ENCODE measurements at places on chromosomes 11 and 22.

DNA sequence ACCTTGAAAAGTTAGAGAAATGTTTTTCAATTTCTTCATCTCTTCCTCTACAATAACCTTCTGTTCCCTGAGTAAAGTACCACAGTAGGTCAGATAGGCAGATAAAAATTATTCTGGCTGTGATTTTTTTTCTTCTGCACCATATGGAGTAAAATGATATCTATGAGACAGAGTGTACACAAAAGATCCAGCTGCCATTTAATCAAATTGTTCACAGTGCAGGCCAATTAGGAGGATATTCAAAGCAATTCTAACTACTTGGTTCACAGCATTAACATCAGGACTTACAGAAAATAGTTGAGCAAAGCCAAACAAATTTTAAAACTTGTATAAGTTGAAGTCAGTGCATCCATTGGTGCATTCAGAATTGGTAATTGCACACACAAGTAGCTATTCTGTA, 147.9 kb upstream of the LUZP2 start:
- no peak for DNase-seq

DNA sequence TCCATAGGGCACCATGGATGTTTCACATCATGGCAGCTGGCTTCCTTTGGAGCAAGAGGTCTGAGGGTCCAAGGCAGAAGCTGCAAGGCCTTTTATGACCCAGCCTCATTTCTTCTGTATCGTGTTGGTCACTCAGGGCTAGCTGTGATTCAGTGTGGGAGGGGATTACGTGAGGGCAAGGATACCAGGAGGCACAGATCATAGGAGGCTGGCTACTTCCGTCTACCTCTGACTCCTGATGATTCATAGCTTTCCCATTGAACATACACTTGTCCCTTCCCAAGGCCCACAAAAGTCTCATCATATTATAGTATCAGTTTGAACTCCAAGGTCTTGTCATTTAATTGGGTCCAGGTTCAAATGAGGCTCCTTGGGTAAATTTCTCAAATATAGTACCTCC, 135.3 kb upstream of the ZBED5 start:
- no peak for DNase-seq

DNA sequence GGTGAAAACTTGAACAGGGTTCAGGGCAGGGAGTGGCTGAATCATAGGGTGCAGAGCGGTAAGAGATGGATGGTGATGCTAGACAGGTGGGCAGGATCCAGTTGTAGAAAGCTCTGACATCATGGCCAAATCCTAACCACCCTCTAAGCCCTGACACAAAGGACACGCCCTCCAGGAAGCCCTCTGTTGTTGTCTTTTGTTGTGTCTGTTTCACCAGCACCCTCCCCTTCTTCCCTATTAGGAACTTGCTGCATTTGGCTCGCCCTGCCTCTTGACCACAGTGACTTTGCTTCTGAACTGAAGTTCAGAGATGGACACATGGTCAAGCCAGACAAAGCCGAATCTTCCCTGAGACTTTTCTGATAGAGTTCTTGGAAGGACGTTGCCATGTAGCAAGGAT, 14.2 kb upstream of the APOL6 start:
- no peak for DNase-seq

- DNase-seq = no peak
Measured at GRCh38 chr11:114075891-114076441, 16.5 kb downstream of the ZBTB16 start.

GRCh38 chr11:22193348-22194051, 615 bp downstream of the ANO5 start:
- peak; percentile 12 for DNase-seq

GRCh38 chr22:42026705-42027104, 28.1 kb downstream of the WBP2NL start:
- no peak for DNase-seq

- no peak for DNase-seq
Measured at GRCh38 chr11:44694443-44694842, 32.3 kb upstream of the TSPAN18 start.

DNA sequence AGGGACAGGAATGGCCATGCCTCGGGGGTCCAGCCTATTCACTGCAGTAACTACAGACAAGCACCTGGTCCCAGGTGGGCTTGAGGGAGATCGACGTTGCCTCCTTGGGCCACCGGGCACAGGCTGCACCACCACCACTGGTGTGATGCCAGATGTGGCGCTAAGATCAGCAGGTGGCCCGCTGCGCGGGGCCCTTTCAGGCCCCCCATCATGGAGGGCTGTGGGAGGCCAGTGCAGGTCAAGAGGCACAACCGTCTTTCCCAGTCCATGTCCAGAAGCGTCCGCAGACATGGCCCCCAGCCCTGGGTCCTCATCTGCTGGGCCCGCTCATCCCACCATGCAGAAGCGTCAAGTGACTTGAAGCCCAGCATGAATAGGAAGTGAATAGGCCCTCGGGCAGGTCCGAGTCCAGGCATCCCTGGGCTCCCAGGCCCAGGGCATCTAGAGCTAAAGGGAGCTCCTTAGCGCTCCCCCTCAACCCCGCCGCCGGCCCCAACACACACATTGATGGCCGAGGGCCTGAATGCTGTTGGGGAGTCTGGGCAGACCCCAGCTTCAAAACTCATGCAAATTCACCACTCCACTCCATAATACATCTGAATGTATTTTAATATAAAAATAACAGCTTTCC, 18.3 kb downstream of the FADS3 start:
- no peak for DNase-seq

GRCh38 chr11:31824879-31825837, 14.0 kb upstream of the PAX6 start:
- DNase-seq = no peak

GRCh38 chr11:120316880-120317688, 8.0 kb upstream of the TLCD5 start:
- DNase-seq = peak; percentile 57

- DNase-seq = no peak
Measured at GRCh38 chr11:37506531-37506930, 908.5 kb upstream of the RAG2 start.

DNA sequence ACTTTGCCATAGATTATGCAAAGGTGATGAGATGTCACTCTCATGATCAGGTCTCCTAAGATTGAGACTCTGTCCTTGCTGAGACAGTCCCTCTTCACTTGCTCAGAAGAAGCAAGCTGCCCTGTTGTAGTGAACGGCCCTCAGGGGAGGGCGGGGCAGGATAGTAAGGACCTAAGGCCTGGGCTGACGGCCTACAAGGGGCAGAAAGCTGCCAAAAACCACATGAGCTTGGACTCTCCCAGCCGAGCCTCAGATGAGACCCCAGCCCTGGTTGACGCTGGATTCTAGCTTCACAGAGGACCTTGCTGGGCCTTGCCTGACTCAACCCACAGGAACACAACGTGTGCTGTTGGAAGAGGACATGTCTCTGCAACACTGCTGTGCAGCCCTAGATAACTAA, 1182.5 kb downstream of the TBC1D22A start:
- DNase-seq = no peak

DNA sequence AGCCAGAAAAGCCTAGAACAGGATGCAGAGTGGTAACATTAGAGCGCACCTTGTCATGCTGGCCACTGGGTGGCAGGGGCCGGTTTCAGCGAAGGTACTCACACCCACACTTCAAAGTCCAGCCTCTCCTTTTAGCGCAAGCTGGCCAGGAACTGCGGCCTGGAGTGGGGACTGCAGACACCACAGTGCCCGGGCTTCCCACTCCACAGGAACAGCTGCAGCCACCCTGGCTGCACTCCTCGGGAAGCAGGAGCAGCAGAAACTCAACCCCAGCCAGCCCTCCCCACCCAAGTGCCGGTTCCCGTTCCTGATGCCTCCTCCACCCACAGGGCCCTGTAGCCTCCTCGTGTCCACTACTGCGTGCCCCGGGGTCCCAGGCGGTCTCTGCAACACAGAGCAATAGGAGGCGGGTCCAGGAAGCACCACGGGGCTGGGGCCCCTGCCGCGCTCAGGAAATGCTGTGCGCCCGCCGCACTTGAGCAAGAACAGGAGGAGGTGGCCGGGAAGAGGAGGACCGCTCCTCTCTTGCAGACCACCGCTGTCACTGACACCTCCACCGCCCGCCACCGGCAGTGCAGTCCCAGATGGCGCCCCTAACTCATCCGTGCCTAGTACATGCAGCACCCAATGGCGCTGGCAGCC, 2.2 kb downstream of the RFPL2 start:
- peak; percentile 69 for DNase-seq

DNA sequence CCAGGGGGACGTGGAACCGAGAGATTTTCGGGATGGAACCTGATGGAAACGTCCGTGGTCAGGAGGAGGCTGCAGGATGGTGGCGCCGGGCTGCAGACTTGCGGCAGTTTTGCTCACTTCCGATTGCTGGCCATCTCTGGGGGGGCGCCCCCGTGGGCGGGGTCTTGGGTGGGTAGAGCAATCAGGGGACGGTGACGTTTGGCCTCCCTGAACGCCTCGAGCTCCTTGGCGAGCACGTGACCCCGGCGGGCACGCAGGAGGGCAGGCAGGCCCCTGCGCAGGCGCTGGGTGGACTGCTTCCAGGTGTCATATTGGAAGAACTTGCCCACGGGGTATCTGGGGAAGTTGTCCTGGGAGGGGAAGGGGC, 6.3 kb downstream of the IGF2 start:
- DNase-seq = no peak

DNA sequence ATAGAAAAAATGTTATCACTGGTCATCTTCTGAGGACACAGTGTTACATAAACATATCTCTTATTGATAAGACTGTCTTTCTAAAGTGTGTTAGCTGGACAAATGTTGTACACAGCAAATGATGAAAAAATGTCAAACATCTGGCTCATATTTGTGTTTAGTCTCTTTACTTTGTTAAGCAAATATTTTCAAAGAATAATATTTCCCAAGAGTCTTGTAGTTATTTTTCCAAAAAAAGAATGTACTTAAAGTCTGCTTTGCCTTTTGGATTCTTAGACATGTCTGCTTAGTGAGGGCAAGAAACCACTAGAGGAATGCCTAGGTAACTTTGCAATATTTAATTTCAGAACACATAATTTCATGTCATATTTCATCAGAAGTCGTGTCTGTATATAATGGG, 23.9 kb upstream of the CCDC179 start:
- no peak for DNase-seq

DNA sequence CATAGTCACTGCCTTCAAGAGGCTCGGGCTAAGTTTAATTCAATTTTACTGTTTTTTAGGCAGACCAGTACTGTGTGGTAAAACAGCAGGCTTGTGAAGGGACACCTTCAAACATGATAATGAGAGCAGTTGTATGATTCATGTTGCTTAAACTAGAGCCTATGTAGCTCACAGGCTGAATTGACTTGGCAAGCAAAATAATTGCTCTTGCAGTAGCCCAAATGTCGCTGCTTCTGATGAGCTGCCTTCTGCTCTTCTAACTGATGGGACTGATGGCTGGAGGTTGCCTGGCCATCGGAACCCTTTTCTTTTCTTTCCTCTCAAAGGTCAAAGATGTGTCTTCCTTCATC, 137.6 kb downstream of the MAML2 start:
- no peak for DNase-seq

DNA sequence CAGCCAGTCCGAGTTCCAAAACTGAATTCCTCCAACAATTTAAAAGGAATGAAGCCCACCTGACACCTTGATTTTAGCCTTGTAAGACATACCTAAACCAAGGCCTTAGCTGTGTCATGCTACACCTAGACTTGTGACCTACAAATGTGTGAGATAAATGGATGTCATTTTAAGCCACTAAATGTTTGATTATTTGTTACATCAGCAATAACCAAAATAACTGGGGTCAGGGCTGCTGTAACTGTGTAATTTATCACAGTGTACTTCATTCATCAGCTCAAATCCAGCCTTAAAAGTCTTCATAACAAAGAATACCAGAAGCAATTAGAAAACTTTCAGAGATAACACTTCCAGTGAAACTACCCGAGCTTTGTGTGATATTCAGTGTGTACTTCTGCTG, 673.0 kb upstream of the ANO3 start:
- DNase-seq = no peak

DNA sequence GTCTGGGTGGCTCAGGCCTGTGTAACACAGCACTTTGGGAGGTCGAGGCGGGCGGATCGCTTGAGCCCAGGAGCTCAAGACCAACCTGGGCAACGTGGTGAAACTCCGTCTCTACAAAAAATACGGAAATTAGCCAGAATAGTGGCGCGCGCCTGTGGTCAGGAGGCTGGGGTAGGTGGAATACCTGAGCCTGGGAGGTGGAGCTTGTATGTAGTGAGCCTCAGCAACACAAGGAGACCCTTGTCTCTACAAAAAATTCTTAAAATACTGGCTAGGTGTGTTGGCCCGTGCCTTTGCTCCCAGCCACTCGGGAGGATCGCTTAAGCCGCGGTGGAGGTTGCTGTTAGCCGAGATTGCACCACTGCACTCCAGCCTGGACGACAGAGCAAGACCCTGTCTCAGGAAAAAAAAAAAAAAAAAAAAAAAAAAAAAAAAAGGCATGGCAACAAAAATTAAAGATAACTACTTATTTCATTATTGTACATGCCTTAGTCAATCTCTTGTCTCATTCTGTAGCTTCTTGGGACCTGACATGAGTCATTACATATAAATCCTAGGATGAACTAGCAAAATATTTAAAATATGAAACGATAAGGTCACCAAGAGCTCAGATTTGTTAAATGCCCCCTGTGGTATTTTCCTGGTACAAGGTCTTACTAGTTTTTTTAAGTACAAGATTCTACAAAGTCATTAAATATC, 1.1 kb downstream of the TAF1D start:
- peak; percentile 4 for DNase-seq

DNA sequence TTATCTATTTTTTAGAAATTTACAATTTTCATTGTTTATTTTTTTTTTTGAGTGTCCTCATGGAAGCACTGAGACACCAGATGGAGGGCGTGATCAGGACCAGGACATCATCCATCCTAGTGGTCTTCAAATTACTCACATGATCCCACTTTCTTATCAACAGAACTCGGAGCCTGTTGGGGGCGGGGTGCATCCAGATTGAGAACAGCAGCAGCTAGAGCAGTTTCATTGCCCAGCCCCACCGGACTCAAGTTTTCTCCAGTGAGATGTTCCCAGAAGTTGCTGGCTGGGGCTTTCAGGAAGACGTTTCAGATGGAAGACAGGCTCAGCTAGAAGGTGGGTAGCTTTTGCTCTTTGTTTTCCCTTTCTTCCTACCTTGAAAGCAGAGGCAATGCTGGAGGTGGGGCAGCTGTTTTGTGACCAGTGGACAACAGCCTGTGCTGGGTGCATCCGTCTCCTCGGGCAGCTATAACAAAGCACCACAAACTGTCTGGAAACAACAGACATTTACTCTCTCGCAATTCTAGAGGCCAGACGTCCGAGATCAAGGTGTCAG, 562.1 kb downstream of the TBC1D22A start:
- no peak for DNase-seq

- no peak for DNase-seq
Measured at GRCh38 chr11:65311170-65311678, 3.4 kb upstream of the CDC42EP2 start.

GRCh38 chr22:22210375-22210774, 34.2 kb upstream of the VPREB1 start:
- no peak for DNase-seq

GRCh38 chr11:44988111-44988510, 37.4 kb upstream of the TP53I11 start:
- no peak for DNase-seq

- DNase-seq = no peak
Measured at GRCh38 chr22:32558681-32559355, 84.2 kb downstream of the FBXO7 start.

- no peak for DNase-seq
Measured at GRCh38 chr22:33986167-33986771, 66.0 kb upstream of the LARGE1 start.

GRCh38 chr22:47164514-47165337, 402.3 kb downstream of the TBC1D22A start:
- no peak for DNase-seq

Measured in renal pelvis (tissue), 12 donors.